Activated CD4-positive, CD25-positive, alpha-beta regulatory T cell treated with anti-CD3 and anti-CD28 coated beads, Interleukin-2, amount 50 U/mL, for 24 hours (primary cell): ENCODE measurements at places on chromosomes 7 and 10.

GRCh38 chr10:14063531-14064285 lies 267.0 kb downstream of the FRMD4A start:
- ATAC-seq, result no peak

- no peak for ATAC-seq
These were observed 722.6 kb downstream of the GATA3 start for GRCh38 chr10:8776926-8777622.

DNA sequence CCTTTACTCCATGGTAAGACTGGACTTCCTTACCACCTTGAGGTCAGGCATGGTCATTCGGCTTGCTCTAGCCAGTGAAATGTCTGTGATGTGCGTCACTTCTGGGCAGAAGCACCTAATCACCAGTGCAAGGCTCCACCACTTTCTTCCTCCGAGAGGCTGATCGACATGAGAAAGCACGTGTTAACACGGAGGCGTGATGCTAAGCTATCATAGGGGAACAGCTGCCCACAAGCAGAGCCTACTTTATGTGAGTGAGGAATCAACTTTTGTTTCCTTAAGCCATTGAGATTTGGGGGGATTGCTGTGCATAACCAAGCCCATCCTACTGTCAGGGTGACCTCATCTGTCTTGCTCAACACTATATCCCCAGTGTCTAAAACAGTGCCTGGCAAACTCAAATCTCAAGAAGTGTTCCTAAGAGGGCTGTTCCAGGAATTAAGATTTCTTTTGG lies 23.1 kb upstream of the SAR1A start:
- no peak for ATAC-seq

GRCh38 chr10:30510932-30511700 lies 77.1 kb downstream of the MAP3K8 start:
- peak; percentile 30 for ATAC-seq

DNA sequence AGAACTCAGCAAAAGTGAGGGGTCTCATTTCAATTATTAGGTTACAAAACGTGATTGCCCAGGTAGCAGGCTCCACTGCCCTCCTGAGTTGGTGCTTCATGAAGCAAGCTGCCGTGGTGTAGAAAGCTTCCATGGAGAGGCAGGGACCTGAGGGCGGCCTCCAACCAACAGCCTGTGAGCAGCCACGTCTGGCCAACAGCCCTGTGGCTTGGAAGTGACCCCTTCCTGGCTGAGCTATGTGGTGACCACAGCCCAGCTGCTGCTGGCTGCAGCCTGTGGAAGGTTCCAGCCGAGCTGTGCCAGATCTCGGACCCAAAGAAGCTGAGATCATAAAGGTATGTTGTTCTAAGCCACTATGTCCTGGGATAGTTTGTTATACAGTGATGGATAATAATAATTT lies 122.5 kb upstream of the KLF6 start:
- ATAC-seq, result no peak

- no peak for ATAC-seq
These were observed 574.6 kb downstream of the GRID1 start for GRCh38 chr10:85791818-85792532.

- ATAC-seq, result no peak
These were observed 62.5 kb downstream of the MCU start for GRCh38 chr10:72754275-72755032.

DNA sequence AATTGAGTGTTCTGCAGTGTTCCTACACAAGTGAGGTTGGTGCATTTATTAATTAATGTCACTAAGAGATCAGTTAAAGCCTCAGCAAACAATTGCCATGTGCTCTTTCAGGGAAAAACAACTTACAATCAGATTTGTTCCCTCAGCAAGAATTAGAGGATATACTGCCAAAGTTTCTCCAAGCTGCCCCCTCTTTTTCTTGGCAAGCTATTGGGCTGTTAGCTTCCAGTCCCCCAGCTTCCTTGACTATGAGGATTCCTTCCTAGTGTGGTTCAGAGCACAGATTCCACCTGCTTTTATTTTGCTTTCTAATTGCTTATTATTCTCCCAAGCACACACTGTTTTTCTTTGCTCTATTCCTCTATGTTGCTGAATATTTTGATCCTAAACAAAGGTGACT lies 112.7 kb downstream of the RBM20 start:
- no peak for ATAC-seq

- no peak for ATAC-seq
These were observed 38.8 kb downstream of the OGDH start for GRCh38 chr7:44645254-44645653.

DNA sequence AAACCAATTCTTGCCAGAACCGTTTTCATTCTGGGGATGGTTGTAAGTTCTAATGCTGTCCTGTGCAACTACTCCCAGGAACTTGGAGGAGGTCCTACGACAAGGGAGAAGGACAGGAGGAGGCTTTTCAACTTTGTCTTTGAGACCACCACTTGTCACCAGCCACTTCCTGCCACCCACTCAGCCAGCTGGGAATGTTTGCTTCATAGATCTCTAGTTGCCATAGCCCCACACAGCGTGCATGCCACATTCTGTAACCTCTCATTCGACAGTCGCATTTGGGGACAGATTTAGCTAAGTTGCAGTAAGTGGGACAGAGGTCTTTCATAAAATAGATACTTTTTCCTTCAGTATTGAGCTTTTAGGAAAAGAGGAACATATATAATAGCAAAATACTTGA lies 78.0 kb downstream of the TAF3 start:
- no peak for ATAC-seq

DNA sequence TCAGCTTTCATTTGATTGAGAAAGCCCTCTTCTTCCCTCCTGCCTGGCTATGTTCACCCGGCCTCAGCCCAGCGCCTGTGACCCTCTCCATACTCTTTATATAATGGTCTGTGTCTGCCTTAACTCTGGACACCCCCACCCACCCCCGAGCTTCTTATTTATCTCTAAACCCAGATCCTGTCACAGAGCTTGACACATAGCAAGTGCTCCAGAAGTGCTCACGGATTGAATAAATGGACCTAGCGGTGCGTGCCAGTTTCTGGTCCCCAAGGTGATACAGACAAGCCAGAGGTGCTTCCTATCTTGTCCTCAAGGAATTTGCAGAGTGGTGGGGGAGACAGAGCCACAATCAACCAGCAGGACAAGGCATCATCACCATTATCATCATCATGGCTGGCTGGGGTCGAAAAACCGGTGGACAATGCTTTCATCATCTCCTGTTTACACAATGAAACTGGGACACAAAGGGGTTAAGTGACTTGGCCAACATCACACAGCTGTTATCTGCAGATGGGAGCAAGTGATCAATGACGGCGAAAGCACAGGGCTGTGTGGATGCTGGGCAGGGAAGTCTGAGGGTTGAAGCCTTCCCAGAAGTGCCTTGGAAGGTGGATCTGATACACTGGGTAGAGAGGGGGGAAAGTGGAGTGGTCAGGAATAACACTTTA lies 2.2 kb upstream of the LOXL4 start:
- ATAC-seq, result no peak

- ATAC-seq, result no peak
These were observed 327.6 kb upstream of the COBL start for GRCh38 chr7:51644216-51644615.

DNA sequence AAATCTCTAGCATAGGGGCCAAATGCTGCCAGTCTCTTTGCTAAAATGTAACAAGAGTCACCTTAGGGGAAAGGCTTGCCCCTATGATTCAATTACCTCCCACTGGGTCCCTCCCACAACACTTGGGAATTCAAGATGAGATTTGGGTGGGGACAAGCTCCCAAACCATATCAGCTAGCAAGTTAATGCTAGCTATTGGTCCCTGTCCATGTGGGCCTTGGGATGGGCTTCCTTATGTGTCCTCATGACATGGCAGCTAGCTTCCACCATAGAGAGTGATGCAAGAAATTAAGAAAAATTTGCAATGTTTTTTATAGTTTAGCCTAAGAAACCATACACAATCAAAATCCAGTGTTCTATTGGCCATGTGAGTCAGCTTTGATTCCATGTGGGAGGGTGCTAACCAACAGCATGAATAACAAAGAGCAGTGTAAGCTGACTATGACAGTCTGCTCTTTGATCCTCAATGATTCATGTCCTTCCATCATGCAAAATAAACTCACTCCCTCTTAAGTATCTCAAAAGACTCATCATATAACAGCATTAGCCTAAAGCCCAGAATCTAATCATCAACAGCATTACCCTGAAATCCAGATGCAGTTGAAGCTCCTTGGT lies 21.7 kb upstream of the ZNF365 start:
- ATAC-seq, result peak; percentile 99

DNA sequence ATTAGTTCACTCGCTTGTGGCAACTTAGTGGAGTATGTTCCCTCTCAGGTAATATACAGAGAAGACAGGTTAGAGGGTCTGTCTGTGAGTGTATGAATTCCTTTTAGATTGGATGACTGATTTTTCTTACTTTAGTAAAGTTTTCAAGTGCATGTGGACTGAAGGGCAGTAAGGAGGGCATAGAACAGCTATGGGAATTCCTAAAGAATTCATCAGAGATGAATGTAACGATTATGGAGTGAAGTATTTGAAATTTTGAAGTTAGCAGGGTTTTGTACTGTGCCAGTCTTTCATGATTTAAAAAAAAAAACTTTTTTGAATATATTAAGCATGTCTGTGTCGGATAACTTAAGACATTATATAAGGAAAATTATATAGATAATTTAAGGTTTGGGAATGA lies 15.5 kb downstream of the MAPK8 start:
- no peak for ATAC-seq

GRCh38 chr10:91788527-91788926 lies 9.7 kb upstream of the TNKS2 start:
- no peak for ATAC-seq

- no peak for ATAC-seq
These were observed 194.4 kb downstream of the PLXNA4 start for GRCh38 chr7:132381742-132382472.

- ATAC-seq, result no peak
These were observed 363.9 kb downstream of the GALNT17 start for GRCh38 chr7:71495828-71496227.

DNA sequence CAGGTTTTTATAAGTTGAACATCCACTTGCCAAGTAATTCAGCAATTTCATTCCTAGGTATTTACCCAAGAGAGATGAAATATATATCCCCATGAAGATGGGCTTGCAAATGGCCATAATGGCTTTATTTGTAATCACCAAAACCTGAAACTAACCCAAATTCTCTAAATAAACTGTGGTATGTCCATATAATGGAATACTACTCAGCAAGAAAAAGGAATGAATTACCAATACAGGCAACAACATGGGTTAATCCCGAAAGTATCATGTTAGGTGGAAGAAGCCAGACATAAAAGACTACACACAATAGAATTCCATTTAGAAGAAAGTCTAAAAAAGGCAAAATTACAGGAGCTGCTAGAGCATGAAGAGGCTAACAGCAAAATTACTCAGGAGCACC lies 101.4 kb upstream of the PPP2R2D start:
- no peak for ATAC-seq

DNA sequence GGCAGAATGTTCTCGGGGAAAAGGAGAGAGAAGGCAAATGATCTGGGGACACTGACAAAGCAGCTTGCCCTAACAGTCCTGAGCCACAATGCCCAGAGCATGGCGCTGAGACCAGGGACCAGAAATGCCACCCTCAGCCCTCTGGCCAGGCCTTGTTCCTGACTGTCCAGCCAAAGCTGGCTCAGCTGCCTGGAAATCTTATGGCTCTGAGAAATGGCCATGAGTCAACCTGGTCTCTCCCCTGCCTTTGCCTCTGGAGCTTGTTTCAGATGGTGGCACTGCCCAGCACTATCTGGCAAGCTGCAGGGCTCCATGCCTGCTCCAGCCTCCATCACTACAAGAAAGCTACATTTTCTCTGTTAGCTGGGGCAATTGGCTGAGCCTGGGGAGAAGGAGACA lies 90.5 kb upstream of the PLXNA4 start:
- no peak for ATAC-seq

DNA sequence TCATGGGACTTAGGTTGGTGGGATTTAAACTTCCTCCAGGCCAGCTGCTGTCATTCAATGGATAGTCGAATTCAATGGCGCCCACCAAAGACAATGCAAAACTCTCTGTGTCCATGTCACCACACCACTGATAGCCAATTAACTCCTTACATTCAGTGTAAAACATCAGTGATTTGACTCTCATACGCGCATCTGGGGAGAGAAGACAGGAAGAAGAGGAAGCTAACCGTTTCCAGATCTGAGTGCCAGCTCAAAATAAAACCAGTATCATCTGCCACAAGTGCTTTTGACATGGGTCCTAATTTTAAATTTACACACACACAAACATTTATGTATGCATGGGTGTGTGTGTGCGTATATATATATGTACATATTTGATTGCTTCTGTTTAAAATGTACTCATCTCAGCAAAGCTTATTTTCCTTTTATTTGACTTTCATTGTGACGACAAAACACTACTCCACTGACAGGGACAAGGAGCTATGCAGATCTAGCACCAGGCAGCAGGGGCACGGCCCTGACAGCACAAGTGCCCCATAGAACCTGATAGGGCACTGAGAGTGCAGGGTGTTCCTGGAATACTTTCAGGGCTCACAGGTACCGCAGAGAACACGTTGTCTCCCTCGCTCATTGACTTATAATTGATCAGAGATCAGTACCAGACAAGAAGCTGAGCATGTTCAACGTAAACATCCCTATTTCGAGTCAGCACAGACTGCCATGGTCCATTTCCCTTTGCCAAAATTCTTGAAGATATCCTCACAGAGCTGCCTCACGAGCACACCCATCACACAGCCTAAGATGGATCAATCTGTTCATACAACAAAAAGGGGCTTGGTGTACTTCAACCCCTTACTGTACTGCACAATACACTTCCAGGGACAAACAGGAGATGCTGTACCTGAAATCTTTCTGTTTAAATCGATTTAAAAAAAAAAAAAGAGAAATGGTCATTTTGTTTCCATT lies 176.1 kb downstream of the COBL start:
- ATAC-seq, result no peak

GRCh38 chr10:124409696-124410095 lies 9.0 kb downstream of the OAT start:
- ATAC-seq, result no peak

DNA sequence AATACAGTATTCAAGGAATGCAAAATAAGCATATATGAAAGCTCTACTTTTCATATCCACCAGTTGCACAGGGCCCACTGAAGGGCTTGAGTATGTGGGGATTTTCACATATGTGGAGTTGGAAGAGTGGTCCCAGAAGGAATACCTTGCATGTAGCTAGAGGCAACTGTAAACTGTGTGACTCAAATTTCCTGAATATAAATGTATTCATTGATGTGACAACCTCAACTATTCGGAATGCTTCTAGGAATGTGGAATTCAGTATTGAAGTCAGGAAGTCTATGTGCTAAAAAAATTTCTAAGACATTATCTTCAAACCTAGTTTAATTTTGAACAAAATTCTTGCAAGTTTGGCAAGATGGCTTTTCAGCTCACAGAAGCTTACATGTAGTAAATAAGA lies 695.5 kb upstream of the SEMA3D start:
- ATAC-seq, result no peak

GRCh38 chr10:68598978-68599770 lies 39.0 kb downstream of the TET1 start:
- ATAC-seq, result no peak

GRCh38 chr10:61901829-61902444 lies 438 bp downstream of the ARID5B start:
- ATAC-seq, result no peak

DNA sequence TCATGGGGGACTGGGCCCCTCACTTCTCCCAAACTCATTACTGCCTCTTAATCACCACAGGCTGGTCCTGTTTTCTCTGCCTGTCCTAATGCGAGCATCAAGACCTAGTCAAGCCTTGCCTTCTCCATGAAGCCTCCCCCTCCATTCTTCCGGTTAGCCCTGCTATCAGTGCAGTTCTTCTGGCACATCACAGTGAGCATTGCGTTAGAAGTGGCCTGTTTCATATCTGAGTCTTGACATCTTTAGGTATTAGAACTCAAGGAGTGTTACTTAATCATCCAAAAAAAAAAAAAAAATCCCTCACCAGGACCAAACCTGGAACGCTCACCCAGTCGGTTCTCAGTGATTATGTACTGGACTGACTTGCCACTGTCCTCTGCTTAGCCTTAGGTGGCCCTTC lies 17.4 kb downstream of the SNX10 start:
- no peak for ATAC-seq
